ENCODE measurements at places on chromosomes 13 and 19. TPM values are rescaled to one million over a fixed set of nuclear protein-coding genes. Genes with fewer than 3 reads are reported as not detected.

- DNase-seq: no peak
Measured at GRCh38 chr19:2987797-2988196, 10.4 kb downstream of the TLE6 start.

GRCh38 chr13:94956417-94957110 lies 244.2 kb upstream of the SOX21 start:
- no peak for DNase-seq

DNA sequence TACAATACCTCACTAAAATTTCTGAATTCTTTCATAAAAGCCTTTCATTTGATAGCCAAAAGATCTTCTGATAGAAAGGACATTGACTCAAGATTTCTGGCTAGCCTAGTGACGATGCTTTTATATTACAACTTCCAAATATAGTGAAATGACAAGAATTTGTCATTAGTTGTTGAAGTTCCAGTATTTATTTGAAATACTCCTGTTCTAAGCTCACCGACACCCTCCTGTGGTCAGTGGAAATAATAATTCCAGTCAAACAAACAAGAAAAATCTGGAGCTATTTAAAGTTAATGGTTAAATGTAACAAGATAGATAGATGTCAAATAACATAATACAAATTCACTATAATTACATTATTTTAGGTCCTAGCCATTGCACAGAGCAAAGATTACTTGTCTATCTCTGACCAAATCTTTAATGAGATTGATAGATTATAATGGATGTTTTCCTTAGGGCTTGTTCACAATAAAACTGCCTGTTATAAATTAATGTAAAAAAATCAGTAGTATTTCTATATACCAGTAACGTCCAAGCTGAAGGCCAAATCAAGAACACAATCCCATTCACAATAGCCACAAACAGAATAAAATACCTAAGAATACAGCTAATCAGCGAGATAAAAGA lies 195.5 kb downstream of the RGCC start:
- DNase-seq: peak; percentile 33

GRCh38 chr19:1864480-1865171 lies 1.2 kb upstream of the KLF16 start:
- peak; percentile 78 for DNase-seq

Gene SLC6A16
- 1.0 TPM for total RNA-seq

DNA sequence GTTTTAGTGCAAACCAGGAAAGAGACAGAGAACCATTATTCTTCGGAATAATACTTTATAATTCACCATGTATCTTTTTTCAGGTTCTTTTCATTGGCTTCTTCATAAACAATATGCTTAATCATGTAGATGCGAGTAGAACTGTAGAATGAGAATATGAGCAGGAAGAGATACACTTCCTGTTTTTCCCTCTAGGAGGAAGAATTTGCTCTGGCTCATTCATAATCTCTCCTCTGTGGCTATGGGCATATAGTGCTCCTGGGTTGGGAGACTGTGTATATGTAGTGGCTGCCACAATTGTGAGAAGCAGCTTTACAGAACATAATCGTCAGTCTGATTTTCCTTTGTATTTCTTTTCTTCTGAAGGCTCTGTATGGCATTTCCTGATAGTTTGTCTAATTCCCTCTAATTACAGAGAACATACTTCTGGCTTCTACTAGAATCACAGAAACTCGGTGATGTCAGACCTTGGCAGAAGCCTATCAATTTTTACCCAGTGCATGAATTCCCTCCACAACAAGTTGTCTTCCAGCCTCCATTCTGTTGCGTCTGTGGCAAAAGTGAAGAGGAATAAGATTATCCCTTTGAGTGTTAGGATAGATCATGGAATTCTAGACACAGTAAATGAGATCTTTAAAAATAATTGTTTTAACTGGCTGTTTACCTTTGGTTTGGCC lies 2.9 kb upstream of the DCLK1 start:
- DNase-seq: no peak

DNA sequence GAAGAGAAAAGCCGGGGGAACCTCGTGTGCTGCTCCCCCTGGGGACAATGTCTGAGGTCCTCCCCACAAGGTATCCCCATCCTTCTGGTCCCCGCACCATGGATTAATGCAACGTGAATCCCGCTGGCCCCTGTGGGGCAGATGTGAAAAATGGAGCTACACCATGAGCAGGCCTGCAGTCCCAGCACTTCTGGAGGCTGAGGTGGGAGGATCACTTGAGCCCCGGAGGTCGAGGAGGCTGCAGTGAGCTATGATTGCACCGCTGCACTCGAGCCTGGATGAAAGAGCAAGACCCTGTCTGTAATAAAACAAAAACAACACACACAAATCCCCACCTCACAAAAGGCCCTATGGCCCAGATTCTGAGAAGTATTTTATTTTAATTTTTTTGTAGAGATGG lies 1.2 kb upstream of the CFD start:
- no peak for DNase-seq

- DNase-seq: no peak
Measured at GRCh38 chr13:91805605-91806004, 407.2 kb downstream of the GPC5 start.

Gene CEACAM1
- 5.8 TPM for total RNA-seq

- DNase-seq: no peak
Measured at GRCh38 chr19:45766296-45766868, 2.7 kb downstream of the SIX5 start.

Gene EMP3
- total RNA-seq: 168 TPM

Data from activated CD4-positive, alpha-beta memory T cell treated with anti-CD3 and anti-CD28 coated beads for 36 hours (primary cell).